ENCODE measurements at places on chromosomes 11 and 22. TPM values are rescaled to one million over a fixed set of nuclear protein-coding genes. Genes with fewer than 3 reads are reported as not detected.

ETS1 gene
- 32.8 TPM for total RNA-seq

ANO3 gene
- total RNA-seq = not detected

PNPLA5 gene
- not detected for total RNA-seq

TP53I11 gene
- total RNA-seq = 36.0 TPM

TENM4 gene
- total RNA-seq = 1.6 TPM

TSGA10IP gene
- total RNA-seq = not detected

POLD3 gene
- total RNA-seq = 10.7 TPM

XPNPEP3 gene
- total RNA-seq = 7.8 TPM

CARD18 gene
- total RNA-seq = not detected

TMEM258 gene
- total RNA-seq = 86.8 TPM

MMP8 gene
- not detected for total RNA-seq

OR51I1 gene
- not detected for total RNA-seq

BARX2 gene
- total RNA-seq = not detected

TNNI2 gene
- not detected for total RNA-seq

CNGA4 gene
- not detected for total RNA-seq

PATE2 gene
- total RNA-seq = not detected

NXPE2 gene
- not detected for total RNA-seq

CHST1 gene
- 1.4 TPM for total RNA-seq

TMEM45B gene
- not detected for total RNA-seq

NCAPD3 gene
- 17.0 TPM for total RNA-seq

DENND6B gene
- 5.0 TPM for total RNA-seq

DEAF1 gene
- total RNA-seq = 26.5 TPM

IFITM10 gene
- total RNA-seq = not detected

PLAAT3 gene
- total RNA-seq = 12.2 TPM

SHISAL1 gene
- total RNA-seq = 0.86 TPM

PRRG4 gene
- 0.18 TPM for total RNA-seq

OR6T1 gene
- not detected for total RNA-seq

PHF21B gene
- total RNA-seq = not detected

CD3G gene
- total RNA-seq = not detected

KRTAP5-2 gene
- not detected for total RNA-seq

PVALB gene
- not detected for total RNA-seq

NXF1 gene
- 26.2 TPM for total RNA-seq

PRSS23 gene
- total RNA-seq = 90.4 TPM

PGA5 gene
- total RNA-seq = not detected

OR8D1 gene
- total RNA-seq = not detected

SLC1A2 gene
- total RNA-seq = 0.29 TPM

OR10A6 gene
- total RNA-seq = not detected

CTSW gene
- total RNA-seq = 0.71 TPM

NNMT gene
- 574 TPM for total RNA-seq

OR10D3 gene
- total RNA-seq = not detected

PRDM11 gene
- 1.2 TPM for total RNA-seq

CCDC90B gene
- total RNA-seq = 36.3 TPM

BIK gene
- not detected for total RNA-seq

ELF5 gene
- total RNA-seq = not detected

SERHL2 gene
- 20.2 TPM for total RNA-seq

SMTNL1 gene
- total RNA-seq = not detected

CASP1 gene
- total RNA-seq = 25.7 TPM

GSTT2B gene
- total RNA-seq = 1.8 TPM

ABCC8 gene
- total RNA-seq = not detected

OR9I1 gene
- not detected for total RNA-seq

LRRC75B gene
- 6.1 TPM for total RNA-seq

CD248 gene
- total RNA-seq = 98.0 TPM
